Activated CD4-positive, alpha-beta T cell treated with anti-CD3 and anti-CD28 coated beads for 4 hours (primary cell): ENCODE measurements at places on chromosomes 12 and 14.

DNA sequence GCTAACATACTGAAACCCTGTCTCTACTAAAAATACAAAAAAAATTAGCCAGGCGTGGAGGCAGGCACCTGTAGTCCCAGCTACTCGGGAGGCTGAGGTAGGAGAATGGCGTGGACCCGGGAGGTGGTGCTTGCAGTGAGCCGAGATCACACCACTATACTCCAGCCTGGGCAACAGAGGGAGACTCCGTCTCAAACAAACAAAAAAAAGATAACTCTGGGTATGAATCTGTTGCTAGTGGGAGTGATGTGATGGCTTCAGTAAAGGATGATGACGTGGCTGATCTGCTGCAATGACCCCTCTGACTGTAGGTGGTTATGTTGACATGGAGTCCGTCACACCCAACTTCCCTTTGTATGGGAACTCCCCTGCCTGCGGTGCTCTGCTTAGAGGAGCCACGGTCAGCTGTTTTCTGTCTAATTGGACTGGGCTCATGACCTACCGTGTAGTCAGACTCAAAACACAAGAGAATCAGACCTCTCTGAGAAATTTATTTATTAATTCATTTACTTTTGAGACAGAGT, 59.1 kb upstream of the MED13L start:
- no peak for DNase-seq

- no peak for DNase-seq
Measured at GRCh38 chr14:68716698-68717097, 76.2 kb downstream of the ZFP36L1 start.

DNA sequence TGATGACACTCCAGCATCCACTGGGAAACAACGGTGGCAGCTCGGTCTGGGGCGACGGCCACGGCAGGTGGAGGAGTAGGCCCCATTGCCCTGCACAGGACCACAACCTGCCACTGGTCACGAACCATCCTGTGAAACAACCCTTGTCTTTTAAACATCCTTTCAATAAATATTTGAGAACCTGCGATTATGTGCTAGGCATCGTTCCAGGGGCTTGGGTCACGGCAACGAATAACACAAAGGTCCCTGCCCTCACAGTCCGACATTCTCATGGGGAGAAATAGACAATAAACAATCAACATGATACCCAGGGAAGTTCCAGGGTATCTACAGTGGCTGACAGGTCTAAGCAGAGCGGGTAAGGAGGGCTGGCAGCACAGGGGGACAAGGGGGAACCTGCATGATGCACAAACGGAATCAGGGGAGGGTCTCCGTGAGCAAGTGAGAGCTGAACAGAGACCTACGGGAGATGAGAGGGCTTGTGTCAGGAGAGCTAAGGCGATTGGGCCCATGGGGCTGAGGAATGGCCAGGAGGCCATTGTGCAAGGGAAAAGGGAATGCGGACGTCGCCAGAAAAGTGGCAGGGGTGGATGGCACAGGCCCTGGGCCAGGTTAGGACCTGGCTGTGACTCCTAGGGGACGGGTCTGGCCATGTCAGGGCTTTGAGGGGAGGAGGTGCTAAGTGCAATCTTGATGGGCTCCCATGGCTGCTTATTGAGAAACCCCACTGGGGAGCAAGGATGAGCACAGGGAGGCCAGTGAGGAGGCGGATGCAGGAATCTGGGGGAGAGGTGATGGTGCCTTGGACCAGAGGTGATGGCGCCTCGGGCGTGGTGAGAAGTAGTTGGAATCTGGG, 9.7 kb downstream of the SCARB1 start:
- DNase-seq = no peak

DNA sequence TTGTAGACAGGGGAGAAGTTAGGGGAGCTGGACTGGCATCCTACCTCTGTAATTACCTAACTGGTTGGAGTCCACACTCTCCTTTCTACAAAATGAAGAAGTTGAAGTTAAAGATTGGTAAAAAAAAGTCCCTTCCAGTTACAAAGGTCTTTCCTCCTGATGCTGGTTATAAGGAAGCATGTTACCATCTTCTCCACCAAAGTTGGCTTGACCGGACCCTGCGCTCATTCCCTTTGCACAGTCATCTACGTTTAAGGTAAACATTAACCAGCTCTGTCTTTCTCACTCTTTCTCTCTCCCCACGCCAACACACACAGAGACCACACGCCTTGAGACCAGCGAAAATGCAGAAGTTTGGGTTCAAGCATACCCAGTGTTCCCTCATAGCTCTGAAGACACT, 11.9 kb downstream of the FBLN5 start:
- DNase-seq = no peak
